Activated CD8-positive, alpha-beta memory T cell treated with anti-CD3 and anti-CD28 coated beads for 1 hour (primary cell): ENCODE measurements at places on chromosomes 7 and 10.

DNA sequence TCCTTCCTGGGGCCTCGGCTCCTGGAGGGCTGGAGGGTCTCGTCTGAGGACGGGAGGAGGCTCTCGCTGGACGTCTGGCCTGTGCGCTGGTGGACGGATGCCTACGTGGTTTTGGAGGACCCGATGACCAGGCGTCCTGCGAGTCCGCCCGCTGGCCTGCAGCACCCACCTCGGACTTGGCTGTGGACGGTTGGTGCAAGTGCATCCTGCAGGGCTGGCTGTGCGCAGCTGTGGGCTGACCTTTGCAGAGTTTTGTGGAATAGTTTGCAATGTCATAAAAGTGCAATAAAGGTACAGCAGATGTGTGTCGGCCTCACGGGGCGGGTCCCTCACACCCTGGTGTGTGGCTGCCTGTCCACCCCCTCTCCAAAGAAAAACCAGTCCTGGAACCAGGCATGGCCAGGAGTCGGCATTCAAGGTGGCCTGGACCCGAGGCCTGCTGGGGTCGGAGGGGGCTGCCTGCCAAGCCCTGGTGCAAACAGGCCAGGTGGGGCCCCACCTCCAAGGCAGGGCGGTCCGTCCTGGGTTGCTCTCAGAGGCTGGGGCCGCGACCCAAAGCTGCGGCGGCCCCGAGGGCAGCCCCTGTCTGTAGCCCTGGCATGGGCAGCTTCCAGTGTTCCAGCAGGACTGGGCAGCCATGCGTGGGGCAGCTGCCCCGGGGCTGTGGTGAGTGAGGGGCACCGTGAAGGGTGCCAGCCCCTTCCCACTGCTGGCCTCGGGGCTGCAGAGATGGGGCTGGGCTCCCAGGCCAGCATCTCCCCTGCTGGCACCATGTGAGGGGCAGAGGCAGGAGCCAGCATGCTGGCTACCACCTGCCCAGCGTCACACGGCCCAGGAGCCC, 29.3 kb upstream of the FOXL3 start:
- no peak for DNase-seq

GRCh38 chr7:92625617-92626016, 35.4 kb upstream of the FAM133B start:
- DNase-seq: no peak

DNA sequence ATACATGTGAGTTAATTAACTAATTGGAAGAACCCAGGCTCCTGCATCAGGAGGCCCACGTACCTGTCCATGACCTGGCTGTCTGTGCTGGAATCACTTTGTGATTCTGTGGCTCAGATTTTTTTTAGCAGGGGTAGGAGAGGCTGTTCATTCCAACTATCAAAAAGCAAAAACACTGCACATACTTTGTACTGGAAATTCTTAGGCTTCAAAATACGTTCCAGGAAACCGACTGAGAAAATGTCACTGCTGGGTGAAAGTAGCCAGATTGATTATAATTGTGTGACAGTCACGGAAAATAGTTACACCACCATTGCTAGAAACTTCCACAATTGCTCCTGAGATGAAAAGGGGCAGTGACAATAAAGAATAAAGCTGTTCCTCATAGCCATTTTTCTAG, 91.0 kb downstream of the SLC16A9 start:
- no peak for DNase-seq

GRCh38 chr7:39300276-39300675, 265.9 kb upstream of the YAE1 start:
- DNase-seq: no peak

GRCh38 chr7:92631067-92631849, 41.1 kb upstream of the FAM133B start:
- DNase-seq: no peak

- no peak for DNase-seq
Measured at GRCh38 chr7:27345997-27346396, 103.4 kb downstream of the EVX1 start.

DNA sequence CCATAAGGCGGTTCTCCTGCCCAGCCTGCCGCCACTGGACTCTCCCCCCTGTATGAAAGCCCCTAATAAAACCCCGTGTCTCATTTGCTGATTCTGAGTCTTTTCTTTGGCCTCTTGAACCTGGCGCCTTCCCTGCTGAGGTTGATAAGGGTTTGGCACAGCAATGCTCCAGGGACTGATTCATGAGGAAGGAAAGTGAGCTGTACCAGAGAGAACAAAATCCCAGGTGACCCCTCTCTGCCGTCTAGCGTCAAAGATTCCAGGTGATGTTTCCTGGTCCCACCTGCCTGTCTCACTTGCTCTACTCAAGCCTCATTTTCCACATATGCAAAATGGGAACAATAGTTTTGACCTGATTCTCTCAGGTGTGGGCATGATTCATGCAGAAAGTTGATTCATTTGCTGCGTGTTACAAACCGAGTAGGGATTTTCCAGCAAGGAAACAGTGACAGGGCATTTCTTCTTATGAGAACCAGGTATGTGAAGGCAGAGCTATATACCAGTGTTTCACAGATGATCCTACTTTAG, 730.6 kb upstream of the IGFBP3 start:
- DNase-seq: no peak

GRCh38 chr7:83937930-83938329, 256.7 kb downstream of the SEMA3A start:
- no peak for DNase-seq

GRCh38 chr7:47454069-47454973, 127.6 kb downstream of the TNS3 start:
- no peak for DNase-seq

DNA sequence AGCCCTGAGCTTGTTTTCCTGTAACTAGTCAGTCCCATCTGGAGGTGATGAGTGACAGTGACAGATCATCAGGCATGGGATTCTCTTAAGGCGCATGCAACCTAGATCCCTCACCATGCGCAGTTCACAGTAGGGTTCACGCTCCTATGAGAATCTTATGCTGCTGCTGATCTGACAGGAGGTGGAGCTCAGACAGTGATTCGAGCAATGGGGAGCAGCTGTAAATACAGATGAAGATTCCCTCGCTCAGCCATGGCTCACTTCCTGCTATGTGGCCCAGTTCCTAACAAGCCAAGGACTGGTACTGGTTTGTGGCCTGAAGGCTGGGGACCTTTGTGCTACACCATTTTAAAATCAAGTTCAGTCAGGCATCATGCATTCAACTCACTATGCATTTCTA, 221.7 kb downstream of the KIAA1217 start:
- DNase-seq: no peak

GRCh38 chr10:99693933-99694583, 34.7 kb downstream of the ENTPD7 start:
- no peak for DNase-seq

- no peak for DNase-seq
Measured at GRCh38 chr7:2707481-2707880, 19.5 kb downstream of the AMZ1 start.

GRCh38 chr7:65938336-65938895, 43.6 kb downstream of the GUSB start:
- DNase-seq: no peak

- DNase-seq: no peak
Measured at GRCh38 chr10:123808286-123808685, 83.3 kb downstream of the CPXM2 start.

- no peak for DNase-seq
Measured at GRCh38 chr7:142814451-142814850, 40.4 kb upstream of the EPHB6 start.

DNA sequence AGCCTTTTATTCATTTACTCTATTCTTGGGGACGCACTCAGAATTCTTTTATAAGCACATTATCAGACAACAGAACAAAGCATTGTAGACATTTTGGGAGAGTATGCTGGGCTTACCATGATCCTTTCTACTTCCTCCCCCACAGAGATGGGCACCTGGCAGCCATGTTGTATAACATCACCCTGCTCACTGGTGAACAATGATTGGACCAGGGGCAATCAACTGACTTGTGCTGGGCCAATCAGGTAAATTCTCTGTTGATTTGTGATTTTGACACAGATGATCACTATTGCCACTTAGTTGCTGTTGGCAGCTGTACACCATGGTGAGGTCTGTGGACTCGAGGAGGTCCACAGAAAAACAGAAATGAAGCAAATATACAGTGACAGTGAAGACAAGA, 43.7 kb downstream of the WNT2 start:
- DNase-seq: no peak

- DNase-seq: no peak
Measured at GRCh38 chr7:121442845-121443244, 46.7 kb upstream of the FAM3C start.

DNA sequence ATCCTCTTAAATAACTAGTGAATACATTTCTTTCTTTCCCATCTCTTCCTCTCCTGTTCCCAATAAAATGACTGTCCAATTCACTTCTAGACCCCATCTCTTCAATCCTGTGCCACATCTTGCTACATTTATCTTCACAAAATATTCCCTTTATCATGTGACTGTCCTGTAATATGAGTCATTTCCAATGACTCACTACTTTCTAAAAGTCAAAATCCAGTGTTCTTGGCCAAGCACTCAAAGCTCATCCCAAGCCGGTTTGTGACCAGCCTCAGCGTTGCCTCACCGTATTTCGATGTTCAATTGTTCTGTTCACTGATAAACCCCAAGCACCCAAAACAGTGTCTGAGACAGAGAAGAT, 104.7 kb downstream of the PARD3 start:
- DNase-seq: no peak

DNA sequence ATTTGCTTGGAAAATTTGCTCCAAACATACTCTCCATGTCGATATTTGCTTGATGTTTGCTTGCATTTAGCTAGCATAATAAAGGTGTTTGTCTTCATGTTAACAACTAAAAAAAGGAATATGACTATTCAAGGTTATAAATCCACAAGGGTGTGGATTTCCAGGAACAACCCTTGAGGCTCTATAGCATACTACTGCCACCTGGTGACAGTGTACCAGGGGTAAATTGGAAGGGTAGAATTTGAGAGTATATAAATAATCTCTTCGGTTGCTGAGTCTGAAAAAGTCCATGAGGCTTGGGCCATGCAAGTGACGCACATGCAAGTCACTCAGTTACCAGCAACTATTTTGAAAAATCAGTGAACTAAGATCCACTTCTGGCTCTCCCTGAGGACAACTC, 68.4 kb downstream of the SLIT1 start:
- DNase-seq: no peak

DNA sequence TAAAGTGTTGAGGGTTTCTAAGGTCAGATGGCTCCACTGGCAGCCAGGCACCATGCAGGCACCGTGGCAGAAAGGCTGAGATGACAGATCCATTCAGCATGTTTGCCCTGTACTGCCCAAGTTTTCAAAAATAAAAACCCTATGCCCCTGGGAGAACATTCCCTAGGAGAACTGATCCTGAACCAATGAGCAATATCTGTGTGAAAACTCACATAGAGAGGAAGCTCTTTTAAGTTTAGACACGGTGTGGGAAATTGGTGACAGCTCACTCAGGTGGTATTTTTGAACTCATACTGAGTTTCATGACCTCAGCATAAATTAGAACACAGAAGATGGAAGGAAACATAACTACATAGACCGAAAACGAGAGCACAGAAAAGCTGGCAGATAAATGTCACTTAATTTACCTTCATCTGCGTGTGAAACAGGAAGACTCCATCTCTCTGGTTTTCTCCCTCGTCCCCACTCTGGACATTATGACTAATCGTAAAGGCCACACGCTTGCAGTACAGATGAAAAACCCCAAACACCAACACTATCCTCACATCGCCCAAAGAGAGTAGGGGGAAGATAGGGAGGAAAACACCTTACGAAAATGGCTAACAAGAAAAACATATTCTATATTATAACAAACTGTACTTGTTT, 127.8 kb downstream of the ICA1 start:
- no peak for DNase-seq

- DNase-seq: no peak
Measured at GRCh38 chr10:71394926-71395562, 1.7 kb upstream of the CDH23 start.

DNA sequence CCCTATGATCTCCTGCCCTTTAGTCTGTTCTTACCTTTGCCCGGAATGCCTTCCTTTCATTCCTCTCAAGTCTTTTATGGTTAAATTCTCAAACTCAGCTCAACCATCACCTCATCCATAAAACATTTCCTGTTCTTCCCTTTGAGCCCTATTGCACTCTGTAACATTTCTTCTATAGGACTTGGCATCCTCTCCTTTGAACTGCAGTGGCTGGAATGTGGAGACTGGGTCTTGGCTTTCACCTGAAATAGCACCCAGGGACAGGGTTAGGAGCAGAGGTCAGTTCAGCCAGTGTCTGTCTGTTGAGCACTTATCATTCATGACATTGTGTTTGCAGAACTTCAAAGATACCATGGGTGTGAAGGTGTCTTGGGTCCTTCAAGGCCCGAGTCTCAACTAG, 7.2 kb downstream of the NFE2L3 start:
- DNase-seq: no peak

DNA sequence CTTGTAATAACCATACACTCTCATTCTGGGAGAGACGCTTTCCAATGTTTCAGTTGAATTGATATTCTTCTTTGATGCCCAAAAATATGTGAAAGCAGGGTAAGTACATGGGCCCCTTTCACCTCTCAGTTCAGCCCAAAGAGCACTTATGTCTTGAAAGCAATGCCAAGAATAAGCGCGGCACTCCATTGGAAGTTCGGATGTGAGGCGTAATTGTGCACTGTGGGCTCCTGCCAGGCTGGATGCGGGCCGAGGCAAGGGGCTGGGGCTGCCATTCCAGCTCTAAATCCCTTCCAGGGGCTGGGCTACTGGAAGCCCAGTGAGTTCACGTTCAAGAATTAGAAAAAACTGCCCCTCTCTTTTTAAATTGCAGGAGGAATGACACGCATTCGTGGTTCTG, 113.8 kb downstream of the EBF3 start:
- no peak for DNase-seq

DNA sequence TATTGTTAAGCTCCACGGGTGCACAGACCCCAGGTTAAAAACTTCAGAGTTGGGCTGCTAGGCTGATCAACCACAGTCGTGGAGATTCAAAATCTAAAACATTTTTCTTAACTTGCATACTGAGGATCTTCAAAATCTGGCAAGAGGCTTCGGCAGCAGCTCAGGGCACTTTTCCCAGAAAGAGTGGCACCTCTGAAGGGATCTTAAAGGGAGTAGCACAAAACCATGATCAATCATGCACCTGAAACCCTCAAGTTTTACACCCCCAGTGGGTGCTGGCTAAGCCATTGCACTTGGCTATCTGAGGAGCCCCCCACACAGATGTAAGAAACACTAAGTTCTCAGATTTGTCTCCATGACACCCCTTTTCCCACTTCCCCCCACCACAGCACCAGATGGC, 151.7 kb downstream of the CALN1 start:
- no peak for DNase-seq

- no peak for DNase-seq
Measured at GRCh38 chr7:15863951-15864625, 177.6 kb upstream of the MEOX2 start.

DNA sequence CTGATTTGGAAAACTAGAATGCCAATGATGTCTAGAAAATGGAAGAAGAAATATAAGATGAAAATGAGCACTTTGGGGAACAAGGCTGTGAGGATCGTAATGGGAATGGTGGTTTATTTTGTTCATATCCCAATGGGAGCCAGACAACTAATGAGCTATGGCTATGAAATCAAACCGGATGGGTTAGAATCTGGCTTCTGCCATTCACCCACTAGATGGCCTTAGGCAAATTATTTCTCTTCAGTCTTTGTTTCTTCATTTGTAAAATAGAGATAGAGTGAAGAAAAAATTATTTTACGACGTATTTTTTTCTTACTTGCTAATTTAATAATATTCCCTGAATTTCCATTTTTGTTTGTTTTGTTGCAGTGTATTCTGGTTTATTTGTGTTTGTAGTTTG, 572.1 kb upstream of the IGFBP3 start:
- no peak for DNase-seq

GRCh38 chr7:67635271-67635670, 638.6 kb downstream of the TYW1 start:
- DNase-seq: no peak
